NCI-H1105 (cell line): ENCODE measurements at places on chromosomes 11 and 22.

DNA sequence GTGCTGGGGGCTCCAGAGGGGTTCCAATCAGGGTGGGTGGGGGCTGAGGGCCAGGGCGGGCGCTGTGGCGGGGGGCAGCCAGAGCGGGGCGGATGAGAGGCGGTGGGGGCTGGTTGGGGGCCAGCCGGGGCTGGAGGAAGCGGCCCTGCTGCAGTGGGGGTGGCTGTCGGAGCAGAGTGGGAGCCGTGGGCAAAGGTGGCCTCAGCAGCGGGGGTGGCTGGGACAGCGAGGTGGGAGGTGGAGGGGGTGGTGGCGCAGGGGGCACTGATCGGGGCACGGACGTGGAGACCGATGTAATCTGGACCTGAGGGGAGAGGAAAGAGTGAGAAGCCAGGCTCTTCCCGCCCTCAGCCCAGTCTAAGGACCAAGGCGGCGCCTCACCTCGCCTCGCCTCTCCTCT, 5.1 kb downstream of the RCOR2 start:
- no peak for DNase-seq

DNA sequence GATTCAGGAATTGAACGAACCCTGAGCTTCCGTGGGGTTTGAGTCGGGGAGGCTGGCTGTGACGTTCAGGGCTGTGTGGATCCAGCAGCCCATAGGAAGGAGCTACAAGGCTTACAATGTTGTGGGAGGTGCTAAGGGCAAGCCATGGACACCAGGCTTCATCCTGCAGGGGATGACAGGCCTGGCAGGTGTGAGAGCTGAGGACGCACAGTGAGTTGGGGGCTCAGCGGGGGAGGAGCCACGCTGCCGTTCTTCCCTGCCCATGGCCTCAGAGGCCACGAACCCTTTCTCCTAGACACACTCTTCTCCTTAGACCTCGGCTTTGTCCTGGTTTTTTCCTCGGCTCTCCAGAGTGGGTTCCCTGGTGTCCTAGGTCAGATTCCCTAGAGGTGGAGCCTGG, 113.3 kb upstream of the SLC22A12 start:
- DNase-seq = no peak

DNA sequence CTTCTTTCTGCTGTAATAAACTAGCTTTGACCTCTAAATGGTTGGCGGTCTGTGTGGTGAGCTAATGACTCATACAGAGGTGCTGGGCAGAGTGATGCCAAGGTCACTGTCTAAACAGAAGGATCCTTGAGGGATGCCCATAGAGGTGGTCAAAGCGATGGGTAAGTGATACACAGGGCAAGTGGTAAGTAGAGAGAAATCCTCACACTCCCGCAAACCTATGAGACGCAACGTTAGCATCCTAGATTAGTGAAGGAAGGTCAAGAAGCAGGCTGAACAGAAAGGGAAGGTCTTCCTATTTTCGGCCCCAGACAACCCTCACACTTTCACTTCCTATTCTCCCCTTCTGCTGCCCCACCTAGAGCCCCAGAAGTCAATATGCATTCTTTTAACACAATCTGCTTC, 65.6 kb upstream of the SESN3 start:
- no peak for DNase-seq

- no peak for DNase-seq
Observed at GRCh38 chr22:43293655-43294392, 49.3 kb downstream of the SCUBE1 start.

- no peak for DNase-seq
Observed at GRCh38 chr22:49634006-49634772, 193.5 kb downstream of the BRD1 start.

GRCh38 chr11:69896250-69896649, 77.0 kb upstream of the FGF3 start:
- no peak for DNase-seq

- no peak for DNase-seq
Observed at GRCh38 chr11:105969756-105970155, 52.3 kb downstream of the MSANTD4 start.

DNA sequence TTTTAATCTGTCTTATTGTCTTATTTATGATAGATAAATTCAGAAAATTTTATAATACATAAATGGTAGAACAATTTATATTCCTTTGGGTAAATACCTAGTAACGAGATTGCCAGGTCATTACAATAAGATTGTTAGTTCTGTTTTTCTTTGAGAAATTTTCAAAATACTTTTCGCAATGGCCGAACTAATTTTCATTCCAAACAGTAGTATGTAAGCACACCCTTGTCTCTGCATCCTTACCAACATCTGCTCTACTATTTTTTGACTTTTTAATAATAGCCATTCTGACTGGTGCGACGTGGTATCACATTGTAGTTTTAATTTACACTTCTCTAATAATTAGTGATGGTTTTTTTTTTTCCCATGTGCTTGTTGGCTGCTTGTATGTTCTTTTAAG, 351.4 kb upstream of the LUZP2 start:
- DNase-seq = no peak

GRCh38 chr11:12507391-12507790, 130.0 kb downstream of the PARVA start:
- no peak for DNase-seq

- no peak for DNase-seq
Observed at GRCh38 chr11:77014669-77015068, 19.5 kb upstream of the B3GNT6 start.

- no peak for DNase-seq
Observed at GRCh38 chr11:115761348-115761747, 257.1 kb upstream of the CADM1 start.

DNA sequence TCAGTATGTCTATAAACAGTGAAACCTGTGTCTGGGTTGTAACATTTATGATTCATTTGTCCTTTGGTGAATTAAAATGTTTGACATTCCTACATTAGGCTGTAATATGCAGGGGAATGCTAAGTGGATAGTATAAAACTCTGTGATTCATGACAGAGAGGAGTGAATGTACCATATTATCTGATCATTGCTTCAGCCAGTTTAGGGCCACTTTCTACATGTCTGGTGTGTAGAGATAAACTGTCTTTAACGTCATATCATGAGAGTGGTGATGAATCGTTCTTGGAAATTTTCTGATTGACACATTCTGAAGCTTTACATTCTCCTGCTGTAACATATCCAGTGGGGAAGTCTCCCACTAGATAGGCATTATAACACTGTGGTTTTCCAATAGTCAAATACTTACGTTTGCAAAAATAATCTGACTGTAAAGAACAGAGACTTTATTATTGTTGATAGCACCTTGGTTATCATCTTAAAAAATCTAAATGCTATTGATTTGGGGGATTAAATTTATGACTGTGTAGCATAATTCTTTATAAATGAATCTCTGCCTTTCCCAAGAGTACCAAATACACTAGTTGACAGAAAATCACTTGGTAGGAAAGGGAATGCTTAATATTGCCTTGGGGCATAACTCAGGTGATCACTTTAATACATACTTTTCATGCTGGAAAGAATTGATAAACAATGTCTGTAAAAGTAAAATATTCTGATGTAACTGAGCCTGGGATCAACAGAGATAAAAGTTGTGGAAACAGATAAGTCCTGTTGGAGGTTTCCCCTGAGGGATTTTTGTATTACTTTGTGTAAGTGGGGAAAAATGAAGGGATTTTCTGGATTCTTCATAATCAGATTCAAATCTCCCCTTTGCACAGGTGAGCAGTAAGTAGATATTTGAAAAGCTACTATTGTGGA, 427.9 kb downstream of the JRKL start:
- no peak for DNase-seq

GRCh38 chr11:104624021-104624420, 274.2 kb downstream of the CASP12 start:
- DNase-seq = no peak

GRCh38 chr11:123238297-123238696, 43.2 kb upstream of the CLMP start:
- no peak for DNase-seq

DNA sequence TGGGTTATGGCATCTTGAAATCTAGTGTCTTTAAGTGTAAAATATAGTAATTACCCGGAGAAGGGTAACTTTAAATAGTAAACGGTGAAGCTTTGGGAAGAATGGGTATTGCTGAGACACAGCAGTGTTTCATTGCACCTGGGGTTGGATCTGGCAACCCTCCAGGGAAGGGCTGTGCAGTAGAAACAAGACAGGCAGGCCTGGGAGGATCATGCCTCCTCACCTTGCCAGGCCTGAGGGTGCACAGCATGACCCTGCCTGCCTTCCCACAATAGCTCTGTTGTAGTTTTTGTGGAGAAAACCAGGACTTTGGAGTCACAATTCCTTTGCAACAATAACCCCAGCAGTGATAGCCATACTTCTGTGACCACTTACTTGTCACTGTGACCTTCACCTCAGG, 64.6 kb upstream of the ADSL start:
- DNase-seq = peak; percentile 82

- no peak for DNase-seq
Observed at GRCh38 chr11:9823439-9823838, 159.6 kb downstream of the SWAP70 start.

GRCh38 chr11:102614485-102614884, 10.6 kb downstream of the MMP20 start:
- DNase-seq = no peak

GRCh38 chr11:124916370-124916710, 2.7 kb upstream of the HEPN1 start:
- no peak for DNase-seq

DNA sequence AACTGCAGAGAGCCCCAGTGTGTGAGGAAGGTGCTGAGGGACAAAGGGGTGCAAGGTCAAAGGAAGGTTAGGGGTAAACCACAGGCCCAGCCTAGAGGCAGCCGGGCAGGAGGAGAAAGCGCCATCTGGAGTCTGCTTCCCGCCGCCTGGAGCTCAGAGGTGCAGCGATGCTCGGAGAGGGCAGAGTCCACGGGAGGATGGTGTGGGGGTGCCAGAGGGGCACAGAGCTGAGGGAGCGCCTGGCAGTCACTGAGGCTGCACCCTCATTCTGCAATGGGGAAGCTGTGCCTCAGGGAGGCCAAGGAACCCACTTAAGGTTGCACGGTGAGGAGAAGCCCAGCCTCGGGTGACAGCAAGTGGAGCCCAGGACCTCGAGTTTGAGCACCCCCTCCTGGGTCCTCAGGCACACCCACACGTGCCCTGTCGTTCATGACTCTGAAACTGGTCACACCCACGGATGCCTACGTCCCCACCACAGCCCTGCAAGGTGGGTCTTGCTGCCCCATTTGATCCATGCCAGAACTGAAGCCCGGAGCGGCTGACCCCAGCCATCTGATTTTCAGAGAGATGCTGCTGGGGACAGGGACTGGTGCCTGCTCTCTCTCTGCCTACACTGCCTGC, 1.6 kb downstream of the IL2RB start:
- DNase-seq = no peak

DNA sequence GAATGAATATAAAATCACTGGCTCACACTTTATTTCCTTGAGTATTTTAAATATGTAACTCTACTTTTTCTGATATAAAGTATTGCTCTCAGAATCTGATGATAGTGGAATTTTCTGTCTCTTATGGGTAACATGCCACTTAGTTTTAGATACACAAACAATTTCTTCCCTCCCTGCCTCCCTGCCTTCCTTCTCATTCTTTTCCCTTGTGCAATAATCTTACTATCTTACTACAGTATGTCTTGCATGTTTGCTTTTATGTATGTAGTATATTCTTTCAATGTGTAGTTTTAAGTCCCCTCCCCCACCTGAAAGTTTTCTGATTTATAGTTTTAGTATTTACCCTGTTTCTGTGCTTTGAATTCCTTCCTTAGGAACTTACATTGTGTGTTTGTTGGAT, 48.4 kb downstream of the INSC start:
- no peak for DNase-seq

GRCh38 chr11:61698173-61698948, 18.2 kb downstream of the DAGLA start:
- DNase-seq = no peak

DNA sequence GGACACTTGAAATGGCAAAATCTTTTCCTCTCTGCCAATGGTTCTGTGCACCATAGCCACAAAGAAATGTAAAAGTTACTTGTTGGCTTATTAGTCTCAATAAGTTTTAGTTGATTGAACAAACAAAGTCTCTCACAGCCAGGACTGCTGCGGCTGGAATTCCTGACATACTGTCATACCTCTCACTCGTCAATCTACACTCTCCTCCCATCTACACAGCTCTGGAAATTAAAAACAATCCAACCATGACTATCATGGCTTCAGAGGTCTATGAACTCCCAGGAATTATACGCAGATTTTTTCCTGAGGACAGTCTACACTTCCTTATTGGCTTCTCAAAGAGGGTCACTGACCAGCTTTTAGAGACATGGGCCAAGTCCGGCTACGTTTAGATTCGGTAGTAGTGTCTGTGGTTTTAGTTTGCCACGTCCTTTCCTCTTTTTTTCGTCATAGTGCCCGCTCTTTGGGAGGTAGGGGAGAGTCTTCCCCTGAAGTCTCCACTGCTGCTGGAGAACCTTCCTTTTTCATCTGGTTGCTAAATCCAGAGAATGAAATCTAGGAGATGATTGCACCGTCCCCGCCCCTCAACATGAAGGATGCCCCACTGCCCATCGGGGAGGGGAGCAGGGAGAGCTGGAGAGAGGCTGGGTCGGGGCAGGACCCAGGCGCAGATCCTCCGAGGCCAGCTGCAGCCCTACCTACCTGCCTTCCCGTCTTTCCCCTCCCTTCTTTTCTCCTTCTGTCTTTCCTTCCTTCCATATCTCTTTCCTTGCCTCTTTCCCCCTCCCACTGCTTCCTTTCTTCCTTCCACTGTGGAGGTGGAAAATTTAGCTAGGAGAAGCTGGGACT, 1.0 kb upstream of the PLEKHB1 start:
- no peak for DNase-seq

GRCh38 chr22:33823552-33823951, 96.7 kb downstream of the LARGE1 start:
- no peak for DNase-seq
